ENCODE measurements at places on chromosomes 4 and X.

DNA sequence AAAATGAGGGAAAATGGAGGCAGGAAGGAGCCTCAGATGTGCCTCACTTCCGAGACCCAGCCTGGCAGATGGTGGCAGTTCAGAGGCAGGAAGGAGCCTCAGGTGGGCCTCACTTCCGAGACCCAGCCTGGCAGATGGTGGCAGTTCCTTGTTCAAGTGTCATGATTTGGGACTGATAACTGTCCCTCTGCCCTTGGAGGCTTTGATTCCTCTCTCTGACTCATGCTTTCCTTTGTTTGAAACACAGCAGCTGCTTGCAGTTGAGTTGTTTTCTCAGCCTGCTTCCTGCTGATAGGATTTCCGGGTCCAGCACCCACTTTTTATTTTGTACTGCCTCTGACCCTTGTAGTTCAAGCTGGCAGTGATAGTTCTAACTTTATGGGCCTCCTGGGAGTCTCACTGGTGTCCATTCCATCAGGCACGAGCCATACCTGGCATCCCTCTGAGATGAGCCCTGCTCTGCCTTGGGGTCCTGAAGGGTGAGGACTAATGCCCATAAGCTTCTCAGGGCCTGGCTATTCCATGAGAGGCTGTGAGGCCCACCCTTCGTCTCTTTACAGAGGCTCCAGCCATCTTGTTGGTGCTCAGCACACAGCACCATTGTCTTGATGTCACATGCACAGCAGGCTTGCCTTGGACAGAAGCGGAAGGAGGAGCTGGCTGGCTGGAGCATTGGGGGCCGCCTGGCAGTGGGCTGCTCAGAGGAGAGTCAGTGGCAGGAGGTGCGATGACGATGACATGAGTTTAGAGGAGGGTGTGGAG is 13.0 kb downstream of the RGS12 start:
- DNase-seq, result no peak

DNA sequence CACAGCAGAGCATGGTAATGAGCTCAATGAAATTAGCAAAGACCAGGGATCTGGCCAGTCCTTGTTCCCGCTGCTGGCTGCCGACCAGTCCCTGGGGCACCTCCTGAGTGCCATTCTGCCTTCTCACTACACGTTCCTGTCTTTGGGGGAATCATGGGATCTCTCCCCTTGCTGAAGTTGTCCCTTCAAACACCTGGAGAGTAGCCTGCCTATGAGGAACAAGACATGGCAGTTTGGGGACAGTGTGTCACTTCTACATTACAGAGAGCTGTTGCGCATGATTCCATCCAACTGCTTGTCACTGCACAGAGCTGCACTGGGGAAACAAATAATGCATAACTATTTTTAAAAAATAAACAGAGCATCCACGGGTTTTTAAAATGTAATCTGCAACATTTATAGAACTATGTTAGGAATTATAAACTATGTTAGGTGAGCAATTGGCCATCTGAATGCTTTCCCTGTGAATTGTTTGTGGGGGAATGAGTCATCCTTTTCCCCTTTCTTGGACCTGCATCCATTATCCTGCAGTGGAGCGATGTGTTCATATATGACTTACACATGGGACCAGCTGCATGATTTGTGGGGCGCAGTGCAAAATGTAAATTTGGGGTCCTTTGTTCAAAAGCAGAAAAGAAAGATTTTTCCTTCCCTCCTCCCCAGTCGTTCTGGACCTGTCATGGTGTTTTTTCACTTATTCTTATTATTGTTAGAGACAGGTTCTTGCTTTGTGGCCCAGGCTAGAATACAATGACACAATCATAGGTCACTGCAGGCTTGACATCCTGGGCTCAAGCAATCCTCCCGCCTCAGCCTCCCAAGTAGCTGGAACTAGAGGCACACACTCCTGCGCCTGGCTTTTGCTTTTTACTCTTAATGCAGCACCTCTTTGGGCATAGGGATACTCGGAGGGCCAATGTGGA is 115.0 kb upstream of the TBL1X start:
- DNase-seq, result no peak

- no peak for DNase-seq
These were observed 392.8 kb downstream of the RAPGEF2 start for GRCh38 chr4:159495515-159496236.

DNA sequence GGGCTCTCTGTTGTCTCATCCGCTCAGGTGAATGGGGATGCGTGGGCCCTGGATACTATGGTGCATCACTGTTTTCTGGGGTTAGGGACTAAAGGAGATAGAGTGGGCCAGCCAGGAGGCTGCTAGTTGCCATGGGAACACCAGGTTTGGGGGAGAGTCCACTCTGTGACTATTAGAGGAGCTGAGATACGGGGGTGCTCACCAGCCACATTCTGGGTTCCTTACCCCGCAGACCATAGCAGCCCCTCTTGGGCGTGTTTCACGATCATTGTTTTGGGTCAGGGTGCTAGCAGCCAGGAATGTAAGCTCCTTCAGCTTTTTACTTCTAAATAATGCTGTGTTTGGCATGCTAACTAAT is 4.6 kb downstream of the EFNB1 start:
- no peak for DNase-seq

DNA sequence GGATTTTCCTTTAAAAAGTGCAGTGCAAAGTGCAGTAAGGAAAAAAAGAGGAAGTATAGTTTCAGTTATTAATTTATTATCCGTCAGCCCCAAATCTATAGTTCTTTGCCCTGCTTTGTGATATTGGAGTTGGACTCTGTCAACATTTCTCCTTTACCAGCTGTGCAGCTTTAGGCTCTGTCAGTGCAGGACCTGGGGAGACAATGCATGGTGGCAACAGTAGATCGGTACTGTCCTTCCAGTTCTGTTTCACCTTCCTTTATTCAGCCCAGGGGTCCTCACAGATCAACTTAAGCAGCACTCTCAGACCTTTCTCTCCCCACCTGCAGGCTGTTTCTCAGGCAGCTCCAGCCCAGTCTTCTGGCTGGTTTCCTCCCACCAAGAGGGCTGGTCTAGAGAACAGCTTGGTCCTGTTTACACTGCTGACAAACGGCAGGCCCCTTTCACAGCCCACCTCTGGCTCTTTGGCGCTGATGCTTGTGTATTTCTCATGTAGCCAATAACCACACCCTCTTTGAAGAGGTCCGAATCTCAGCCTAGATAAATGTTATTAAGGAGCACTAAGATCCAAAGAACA is 71.6 kb downstream of the MCUB start:
- no peak for DNase-seq

DNA sequence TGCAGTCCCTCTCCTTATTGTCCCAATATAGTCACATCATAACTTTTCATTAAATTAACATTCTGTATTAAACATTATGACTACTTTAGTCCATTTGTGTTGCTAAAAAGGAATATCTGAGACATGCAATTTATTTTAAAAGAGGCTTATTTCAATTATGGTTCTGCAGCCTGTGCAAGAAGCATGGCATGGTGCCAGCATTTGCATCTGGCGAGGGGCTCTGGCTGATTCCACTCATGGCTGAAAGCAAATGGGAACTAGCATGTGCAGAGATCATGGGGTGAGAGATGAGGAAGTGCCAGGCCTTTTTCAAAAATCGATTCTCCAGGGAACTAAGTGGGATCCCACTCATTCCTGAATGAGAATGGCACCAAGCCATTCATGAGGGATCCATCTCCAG is 476.3 kb upstream of the RPS6KA3 start:
- no peak for DNase-seq

DNA sequence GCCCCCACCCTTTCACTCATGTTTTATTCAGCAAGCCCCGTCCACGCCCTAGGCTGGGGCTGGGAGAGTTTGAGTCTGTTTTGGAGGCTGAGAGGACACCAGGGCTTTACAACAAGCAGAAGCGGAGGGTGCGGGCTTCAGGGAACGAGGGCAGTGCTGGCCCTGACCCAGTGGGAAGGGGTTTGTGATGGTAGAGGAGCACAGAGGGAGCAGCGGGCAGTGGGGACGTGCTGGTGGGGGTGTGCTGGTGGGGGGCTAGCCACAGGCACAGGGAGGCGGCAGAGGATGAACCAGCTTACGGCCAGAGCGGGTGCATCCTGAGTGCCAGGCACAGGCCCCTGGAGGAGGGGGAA is 26.4 kb downstream of the NSG1 start:
- no peak for DNase-seq

- DNase-seq, result peak; percentile 9
These were observed 27.0 kb upstream of the LNX1 start for GRCh38 chr4:53618321-53618720.

GRCh38 chr4:67499799-67500198 is 45.5 kb downstream of the CENPC start:
- no peak for DNase-seq

- no peak for DNase-seq
These were observed 952.9 kb downstream of the FAT4 start for GRCh38 chr4:126267689-126268088.
